Smooth muscle cell of the coronary artery (primary cell): ENCODE measurements at places on chromosomes 4 and X. TPM values are rescaled to one million over a fixed set of nuclear protein-coding genes. Genes with fewer than 3 reads are reported as not detected.

CT45A1 gene
- total RNA-seq = not detected in 2 replicates

GSX2 gene
- not detected in 2 replicates for total RNA-seq

HCCS gene
- 15.2 and 23.0 TPM in 2 replicates for total RNA-seq

SLC10A4 gene
- total RNA-seq = not detected in 2 replicates

PDE6B gene
- 1.4 TPM in 1 of 2 replicates, not detected in the other for total RNA-seq

ADGRG4 gene
- total RNA-seq = not detected in 2 replicates

MAGEA1 gene
- total RNA-seq = not detected in 2 replicates
